ENCODE measurements at places on chromosomes 2 and 18. TPM values are rescaled to one million over a fixed set of nuclear protein-coding genes. Genes with fewer than 3 reads are reported as not detected.

Gene UGT1A10
- total RNA-seq, result not detected

DNA sequence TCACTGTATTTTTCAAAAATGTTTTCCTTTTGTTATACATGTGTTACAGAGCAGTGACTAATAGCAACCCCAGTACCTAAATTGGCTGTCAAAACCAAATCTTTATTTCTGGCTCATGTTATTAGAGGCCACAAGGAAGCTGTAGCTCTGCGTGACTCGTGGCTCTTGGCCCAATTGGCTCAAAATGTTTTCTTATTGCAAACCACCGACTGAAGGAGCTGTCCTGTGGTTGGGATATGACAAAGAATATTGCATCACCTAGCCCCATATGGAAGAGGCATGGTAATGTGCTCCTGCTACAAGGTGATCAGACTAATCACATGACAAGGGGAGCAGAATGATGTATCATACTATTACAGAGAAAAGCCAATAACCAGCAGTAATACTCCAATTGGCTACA, 1058.5 kb downstream of the CBLN2 start:
- H3K4me3 ChIP-seq, result no peak overlapping the region
- H3K36me3 ChIP-seq, result no peaks in the 10 kb centered on the region
- H3K27me3 ChIP-seq, result no peaks in the 10 kb centered on the region
- H3K27ac ChIP-seq, result no peak overlapping the region
- DNase-seq, result no peak
- no peaks in the 10 kb centered on the region for H3K4me1 ChIP-seq

Gene DCDC2C
- total RNA-seq, result not detected

Gene CPO
- 0.66 TPM for total RNA-seq

- no peak for DNase-seq
- no peaks in the 10 kb centered on the region for H3K36me3 ChIP-seq
- no peak overlapping the region for H3K27ac ChIP-seq
- no peaks in the 10 kb centered on the region for H3K4me1 ChIP-seq
These were observed 4.3 kb downstream of the EPG5 start for GRCh38 chr18:45962866-45963265.

- no peak overlapping the region for H3K4me3 ChIP-seq
- no peak for DNase-seq
- peaks cover 6% of the 10 kb centered on the region for H3K4me1 ChIP-seq
- H3K27me3 ChIP-seq, result no peaks in the 10 kb centered on the region
- H3K27ac ChIP-seq, result no peak overlapping the region
These were observed 10.9 kb downstream of the MTERF4 start for GRCh38 chr2:241091201-241091600.

DNA sequence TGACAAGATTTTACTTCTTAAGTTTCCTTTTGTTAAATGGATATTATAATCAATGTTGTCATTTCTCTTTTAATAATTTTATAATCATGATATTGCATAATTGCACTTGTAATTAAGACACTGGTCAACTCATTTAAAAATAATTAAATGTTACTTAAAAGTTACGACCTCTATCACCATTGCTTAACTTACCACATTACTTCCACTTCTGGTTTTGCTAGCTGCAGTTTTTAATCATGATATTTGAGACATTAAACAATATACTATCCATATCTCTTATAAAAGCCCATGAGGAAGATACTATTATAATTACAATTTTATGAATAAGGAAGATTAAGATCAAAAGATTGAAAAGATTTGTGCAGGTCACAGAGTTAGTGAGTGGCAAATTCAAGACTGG, 502.0 kb downstream of the RNF144A start:
- H3K4me3 ChIP-seq, result no peak overlapping the region
- H3K27ac ChIP-seq, result no peak overlapping the region
- DNase-seq, result no peak
- H3K36me3 ChIP-seq, result peaks cover 2% of the 10 kb centered on the region

Gene TLX2
- 0.20 TPM for total RNA-seq

- no peaks in the 10 kb centered on the region for H3K36me3 ChIP-seq
- no peak for DNase-seq
- H3K4me1 ChIP-seq, result no peaks in the 10 kb centered on the region
- no peaks in the 10 kb centered on the region for H3K27me3 ChIP-seq
These were observed 21.2 kb downstream of the HS1BP3 start for GRCh38 chr2:20629581-20630171.

- H3K36me3 ChIP-seq, result no peaks in the 10 kb centered on the region
- no peak for DNase-seq
- H3K4me1 ChIP-seq, result no peaks in the 10 kb centered on the region
- peaks cover 3% of the 10 kb centered on the region for H3K27me3 ChIP-seq
These were observed 2.7 kb upstream of the RAB6D start for GRCh38 chr2:131366643-131367042.
